Forelimb muscle (tissue), 1 donor: ENCODE measurements at places on chromosomes 4 and X. TPM values are rescaled to one million over a fixed set of nuclear protein-coding genes. Genes with fewer than 3 reads are reported as not detected.
A peak's percentile ranks its signal among the peaks of the same experiment; 100 is the strongest.

The DUSP9 gene
- polyA plus RNA-seq = 0.15 TPM

The ETDA gene
- polyA plus RNA-seq = not detected

The ITGB1BP2 gene
- 142 TPM for polyA plus RNA-seq

The MAGEC2 gene
- not detected for polyA plus RNA-seq

The UNC5C gene
- polyA plus RNA-seq = 0.46 TPM

The GPR50 gene
- not detected for polyA plus RNA-seq

- DNase-seq = no peak
Measured at GRCh38 chr4:26609868-26610267, 26.0 kb downstream of the TBC1D19 start.

GRCh38 chrX:149984411-149984810 lies 46.1 kb upstream of the EOLA2 start:
- DNase-seq = no peak

DNA sequence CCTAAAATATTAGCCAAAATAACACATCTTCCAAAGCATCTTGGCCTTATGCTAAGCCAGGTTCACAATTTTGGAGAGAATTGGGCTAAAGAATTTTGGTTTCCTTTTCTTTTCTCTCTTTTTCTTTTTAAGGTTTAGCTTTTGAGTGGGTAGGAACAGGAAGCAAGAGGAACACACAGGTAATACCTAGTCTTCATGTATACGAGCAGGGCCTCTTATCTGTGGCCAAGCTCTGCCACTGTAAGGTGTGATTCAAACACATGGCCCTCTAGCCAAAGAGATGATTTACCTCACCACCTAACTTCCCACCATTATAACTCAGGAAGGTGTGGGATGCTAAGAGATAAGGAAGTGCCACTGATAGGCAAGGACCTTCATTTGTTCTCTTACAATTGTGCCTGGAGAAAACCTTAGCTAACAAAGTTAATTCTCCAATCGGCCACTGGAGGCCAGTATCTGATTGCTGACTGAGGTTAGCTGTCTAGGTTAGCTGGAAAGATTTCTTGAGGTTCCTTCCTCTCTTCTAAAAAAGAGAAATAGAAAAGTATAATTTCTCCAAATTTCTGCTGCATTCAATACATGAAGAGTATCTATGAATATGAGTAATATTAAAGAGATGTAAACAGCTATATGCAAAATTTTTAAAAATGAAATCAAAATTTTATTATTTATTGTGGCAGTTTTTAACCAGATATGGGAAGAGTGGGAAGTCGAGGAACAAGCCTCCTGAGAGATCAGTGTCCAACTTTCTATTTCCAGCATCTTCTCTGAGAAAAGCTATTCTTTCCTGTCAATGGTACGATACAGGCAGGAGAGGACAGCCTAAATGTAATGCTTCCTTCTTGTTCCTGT lies 30.1 kb upstream of the BBS7 start:
- DNase-seq = peak; percentile 36
